ENCODE measurements at places on chromosomes 7 and 10.

DNA sequence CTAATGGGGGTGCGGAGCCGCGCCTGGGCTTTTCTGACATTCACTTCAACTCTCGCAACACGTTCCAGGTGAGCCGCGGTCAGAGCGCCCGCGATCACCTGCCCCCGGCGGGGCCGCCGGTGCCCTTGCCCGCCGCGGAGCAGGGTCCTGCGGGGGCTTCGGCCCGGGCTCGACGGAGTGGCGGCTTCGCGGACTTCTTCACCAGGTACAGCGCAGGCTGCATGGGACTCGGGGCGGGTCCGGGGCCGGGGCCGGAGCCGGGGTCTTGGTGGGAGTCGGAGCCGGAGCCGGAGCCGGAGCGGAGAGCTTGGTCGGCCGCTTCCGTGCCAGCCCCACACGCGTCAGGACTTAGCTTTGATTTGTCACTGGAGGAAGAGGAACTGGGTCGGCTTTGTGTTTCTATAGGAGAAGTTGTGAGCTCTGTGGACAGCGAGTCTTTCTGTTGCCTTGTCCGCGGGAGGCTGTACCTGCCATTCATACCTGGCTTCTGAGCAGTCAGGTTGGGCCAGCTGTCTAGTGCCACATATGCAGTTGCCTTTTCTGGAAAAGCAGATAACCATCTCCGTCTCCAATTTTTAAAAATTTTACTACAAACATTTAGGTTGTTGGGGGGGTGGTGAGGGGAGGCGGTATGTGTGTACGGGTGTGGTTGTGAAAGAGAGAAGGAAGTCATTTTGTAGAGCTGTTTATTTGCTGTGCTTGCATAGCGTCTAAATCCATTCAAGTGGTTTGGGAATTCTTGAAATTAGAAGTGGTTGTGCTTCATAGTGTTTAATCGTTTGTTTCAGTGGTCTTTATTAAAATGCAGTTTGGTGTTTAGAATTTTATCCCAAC, 1.3 kb downstream of the TBC1D12 start:
- no peak for DNase-seq

GRCh38 chr10:69994262-69994661, 58.4 kb upstream of the MACROH2A2 start:
- no peak for DNase-seq

DNA sequence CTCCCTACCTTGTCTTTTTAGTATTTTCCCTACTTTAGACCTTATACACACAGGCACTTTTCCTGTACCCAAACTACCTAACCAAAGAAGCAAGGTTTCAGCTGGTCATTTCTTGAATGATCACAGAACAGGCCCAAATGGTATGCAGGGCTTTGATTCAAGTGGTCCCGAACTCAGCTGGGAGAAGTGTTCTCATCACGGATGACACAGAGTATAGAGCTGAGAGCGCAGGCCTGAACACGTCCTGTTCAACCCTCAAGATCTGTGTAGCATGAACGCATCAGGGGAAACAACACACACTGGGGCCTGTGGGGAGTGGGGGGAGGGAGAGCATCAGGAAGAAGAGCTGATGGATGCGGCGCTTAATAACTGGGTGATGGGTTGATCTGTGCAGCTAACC, 318.2 kb downstream of the SFMBT2 start:
- no peak for DNase-seq

GRCh38 chr10:26216585-26217395, at the start of gene GAD2:
Gene GAD2, plus strand, starts transcription at chr10:26216774. Its CDS starts 36 bp downstream, at chr10:26216810.
- no peak for DNase-seq

DNA sequence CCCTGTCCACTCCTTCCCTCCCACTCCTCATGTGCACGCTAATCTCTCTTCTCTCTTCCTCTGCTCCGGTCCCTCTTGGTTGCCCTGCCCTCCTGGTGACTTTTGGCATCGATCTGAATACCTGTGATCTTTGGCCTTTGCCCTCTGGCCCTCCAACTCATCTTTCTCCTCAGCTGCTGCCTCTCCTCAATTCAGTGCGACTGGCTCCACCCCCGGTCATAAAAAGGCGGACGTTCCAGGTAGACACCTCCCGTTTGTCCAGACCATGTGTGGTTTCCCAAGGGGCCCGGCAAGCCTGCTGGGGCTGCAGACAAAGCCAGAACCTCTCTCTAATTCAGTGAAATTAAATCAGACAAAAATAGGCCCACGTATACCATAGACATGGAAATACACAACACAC, 96.8 kb downstream of the COL13A1 start:
- DNase-seq, result no peak

Measured in activated CD4-positive, CD25-positive, alpha-beta regulatory T cell (primary cell).